NCI-H524 (cell line): ENCODE measurements at places on chromosomes 3 and 15.

GRCh38 chr15:77370580-77370979 is 49.3 kb downstream of the PEAK1 start:
- DNase-seq, result no peak

DNA sequence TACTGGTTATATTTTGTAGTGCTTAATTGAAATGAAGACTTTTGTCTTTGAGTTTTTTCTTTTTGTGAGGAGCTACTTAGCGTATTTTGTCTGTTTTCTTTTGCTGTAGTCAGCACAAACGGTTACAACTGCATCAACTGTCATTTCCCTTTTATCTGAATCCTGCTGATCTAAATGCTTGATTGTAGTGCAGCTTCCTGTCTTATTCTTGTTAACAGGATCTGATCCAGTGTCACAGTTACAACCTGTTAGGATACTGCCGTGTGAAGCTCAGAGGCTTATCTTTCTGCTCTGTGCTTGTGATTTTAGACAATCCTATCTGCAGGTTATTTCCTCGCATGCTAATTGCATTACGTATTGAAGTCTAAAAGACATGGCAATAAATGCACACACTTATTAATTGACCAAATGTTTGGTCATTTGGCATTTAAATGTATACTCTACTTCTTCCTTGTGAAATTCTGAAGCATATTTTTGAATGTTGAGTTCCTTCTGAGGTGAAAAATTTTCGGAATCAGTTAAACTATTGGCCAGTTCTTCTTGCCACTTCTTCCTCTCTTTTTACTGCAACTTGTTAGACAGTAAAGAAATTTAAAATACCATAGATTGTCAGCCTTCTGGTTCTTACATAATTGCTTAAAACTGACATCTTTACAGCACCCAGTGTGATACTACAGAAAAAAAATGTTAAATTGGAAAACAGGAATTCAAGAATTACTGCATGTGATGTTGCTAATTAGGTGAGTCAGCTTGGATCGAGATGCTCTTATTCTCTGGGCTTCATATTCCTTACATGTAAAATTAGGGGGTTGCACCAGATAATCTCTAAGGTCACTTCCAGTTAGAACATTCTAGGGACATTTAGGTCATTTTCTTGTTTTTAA is 168.2 kb downstream of the MBNL1 start:
- DNase-seq, result no peak

DNA sequence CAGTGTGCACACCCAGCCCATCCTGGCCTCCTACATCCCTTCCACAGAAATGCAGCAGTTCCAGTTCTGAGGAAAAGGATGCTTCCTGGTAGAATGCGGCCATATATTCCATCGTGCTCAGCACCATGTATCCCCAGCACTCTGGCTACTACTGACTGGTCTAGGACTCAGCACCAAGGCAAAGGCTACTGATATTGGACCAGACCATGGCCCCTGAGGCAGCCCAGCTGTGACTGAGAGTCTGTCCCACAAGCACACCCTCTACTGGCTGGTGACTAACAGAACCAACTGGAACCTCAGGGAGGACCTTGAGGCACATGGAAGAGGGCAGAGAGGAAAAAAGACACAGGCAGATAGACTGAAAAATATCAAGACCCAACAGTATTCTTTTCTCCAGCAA is 30.0 kb downstream of the TARS3 start:
- DNase-seq, result no peak

DNA sequence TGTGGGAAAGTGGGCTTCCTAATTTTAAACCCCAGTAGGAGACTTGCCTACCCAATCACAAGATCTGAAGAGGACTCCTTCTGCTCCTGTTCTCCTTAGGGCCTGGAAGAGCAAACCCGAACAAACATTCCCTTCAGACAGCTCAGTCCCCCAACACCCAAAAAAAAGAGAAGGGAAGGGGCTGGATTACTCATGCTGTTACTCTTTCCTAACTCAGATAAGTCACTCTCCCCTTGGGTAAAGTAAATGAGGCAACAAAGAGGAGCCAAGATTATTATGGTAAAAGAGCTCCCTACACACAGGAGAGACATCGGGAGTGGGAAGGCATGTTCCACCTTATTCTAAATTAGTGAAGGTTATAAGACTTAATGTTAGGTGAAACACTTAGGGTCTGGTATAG is 18.1 kb upstream of the LEKR1 start:
- no peak for DNase-seq

DNA sequence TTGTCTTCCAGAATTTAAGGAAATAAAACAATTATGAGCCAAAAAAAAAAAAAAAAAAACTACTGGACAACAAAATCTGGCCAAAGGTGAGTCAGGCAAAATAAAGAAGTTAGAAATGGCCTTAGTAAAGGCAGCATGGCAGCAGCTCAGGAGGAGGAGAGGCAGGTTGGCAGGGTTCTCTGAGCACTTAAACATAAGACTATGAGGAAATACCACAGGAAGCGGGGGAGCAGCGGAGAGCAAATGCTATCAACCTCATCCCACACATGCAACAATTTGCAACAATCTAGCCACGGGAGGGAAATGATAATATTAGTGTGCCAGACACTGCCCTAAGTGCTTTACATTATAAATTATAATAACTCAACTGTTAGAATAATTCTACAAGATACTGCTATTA is 247.3 kb upstream of the NSMCE3 start:
- no peak for DNase-seq

GRCh38 chr15:50189633-50190032 is 7.6 kb downstream of the SLC27A2 start:
- no peak for DNase-seq

GRCh38 chr3:178129109-178129508 is 407.1 kb upstream of the KCNMB2 start:
- DNase-seq, result no peak

DNA sequence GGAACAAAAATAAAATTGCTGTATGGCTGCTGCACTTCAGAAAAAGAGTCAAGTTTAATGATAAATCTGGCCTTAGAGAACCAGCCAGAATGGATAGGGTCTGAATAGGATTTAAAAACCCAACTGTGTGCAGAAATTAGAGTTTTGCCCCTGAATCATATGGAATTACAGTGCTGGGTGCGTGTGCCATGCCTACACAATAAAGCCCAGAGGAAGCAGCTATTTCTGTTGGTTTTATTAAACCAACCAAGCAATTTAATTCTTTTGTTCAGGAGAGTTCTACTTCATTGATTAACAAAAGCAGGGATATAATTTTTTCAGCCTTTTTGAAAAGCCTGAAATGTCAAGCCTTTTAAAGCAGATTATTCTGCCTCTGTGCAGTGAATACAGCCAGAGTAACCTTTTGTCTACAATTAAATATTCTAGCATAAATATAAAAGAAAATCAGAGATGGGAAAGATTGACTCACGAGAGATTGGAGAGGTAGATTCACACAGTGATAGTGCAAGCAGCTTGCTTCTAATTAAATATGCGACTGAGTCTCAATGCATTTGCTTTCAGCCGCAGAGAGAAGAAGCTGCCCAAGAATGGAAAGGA is 66.7 kb upstream of the DNAJC19 start:
- DNase-seq, result no peak

DNA sequence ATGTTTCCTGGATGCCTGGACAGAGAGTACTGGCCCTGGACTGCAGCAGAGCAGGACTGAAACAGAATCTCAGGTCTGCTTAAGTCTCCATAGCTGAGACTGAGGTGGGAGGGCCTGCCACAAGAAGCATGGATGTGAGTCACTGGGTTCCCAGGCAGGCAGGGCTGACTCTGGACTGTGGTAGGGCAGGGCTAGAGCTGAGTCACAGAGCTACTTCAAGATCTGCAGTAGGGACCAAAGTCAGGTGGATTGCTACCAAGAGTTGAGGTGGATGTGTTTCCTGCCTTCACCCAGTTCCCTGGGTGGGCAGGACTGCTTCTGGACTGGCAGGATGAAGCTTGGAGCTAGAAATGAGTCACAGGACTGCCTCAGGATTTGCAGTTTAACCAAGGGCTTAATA is 282.9 kb downstream of the AGBL1 start:
- DNase-seq, result no peak

GRCh38 chr3:196194542-196194915 is 16.7 kb downstream of the ZDHHC19 start:
- no peak for DNase-seq

DNA sequence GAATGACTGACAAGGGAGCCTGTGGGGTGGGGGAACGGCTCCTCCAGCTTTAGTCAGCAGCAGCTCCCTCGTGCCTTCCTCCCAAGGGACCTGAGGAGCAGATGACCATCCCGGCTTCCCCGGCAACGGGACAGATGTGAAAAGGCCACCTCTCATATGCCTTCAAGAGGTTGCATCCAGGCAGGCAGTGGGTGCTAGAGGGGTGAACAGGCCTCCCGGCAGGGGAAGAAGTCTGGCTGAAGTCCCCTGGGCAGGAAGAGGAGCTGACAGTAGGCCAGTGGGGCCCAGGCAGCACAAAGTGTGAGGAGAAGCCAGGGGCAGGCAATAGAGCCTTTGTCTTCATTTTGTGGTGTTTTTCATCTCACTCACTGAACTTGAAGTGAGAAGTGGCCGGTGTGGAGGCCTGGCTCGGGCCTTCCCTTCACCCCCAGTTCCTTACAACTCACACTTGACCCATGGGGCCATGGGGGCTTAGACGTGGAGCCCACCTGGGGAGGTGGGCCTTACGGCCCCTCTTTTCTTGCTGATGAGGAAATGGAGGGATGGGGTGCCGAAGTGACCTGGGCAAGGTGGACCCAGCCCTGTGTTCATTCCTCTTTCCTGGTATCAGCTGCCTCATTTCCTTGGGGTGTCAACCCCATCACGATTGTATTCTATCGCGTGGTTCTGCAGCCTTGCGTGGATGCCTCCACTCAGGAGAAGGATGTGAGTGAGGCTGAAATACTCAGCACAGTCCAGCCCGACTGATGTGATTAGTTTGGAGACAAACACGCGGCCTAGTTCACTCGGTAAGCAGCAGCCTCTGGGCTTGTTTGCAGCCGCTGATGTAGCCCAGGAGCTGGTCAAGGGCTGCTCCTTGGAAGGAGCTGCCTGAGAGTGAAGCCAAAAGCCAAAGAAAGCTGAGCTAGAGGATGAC is 115.5 kb upstream of the ALDH1A3 start:
- DNase-seq, result peak; percentile 49

DNA sequence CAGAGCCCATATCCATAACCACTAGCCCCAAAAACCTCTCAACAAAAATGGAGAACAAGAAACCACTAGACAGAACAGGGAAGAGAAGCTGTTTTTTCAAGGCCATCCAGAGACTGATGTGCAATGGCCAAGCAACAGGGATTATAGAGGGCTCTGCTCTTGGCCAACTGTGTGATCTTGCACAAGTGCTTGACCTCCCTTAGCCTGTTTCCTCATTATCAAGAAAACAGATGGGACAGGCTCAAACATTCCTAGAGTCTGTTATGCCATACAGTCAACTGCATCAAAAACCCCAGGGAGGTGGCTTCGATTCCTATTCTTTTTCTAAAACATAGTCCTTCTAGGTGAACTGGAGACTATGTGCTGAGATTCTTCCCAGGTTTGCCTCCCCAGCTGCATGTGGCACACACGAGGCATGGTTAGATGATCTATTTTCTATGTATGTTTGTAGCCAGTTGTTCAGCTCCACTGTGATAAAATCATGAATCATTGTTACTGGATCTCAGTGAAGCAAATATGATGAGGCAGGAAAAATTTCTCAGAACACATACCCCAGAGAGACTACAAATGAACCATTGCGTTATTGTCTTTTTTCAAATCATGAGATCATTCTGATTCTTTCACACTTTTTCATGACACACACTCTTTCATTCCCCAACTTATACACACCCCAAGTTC is 132.9 kb upstream of the TGFBR2 start:
- DNase-seq, result no peak

- peak; percentile 87 for DNase-seq
Measured at GRCh38 chr15:28110481-28110881, 11.4 kb upstream of the OCA2 start.

DNA sequence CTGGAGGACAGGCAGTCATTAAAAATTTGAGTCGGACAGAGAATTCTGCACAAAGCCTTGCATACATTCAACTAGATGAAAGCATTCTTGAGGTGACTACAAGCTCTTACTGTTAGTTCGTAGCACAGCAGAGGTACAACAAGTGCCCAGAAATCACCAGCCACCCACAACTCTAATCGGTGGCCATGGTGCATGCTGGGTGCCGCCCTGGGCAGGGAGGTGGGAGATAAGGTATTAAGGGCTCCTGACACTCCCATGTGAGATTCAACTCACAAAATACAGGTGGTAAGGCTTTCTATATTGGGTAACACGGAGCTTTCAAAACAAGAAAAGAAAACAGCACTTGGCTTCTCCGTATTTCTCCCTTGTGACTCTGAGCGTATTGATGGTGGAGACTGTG is 66.0 kb downstream of the MEIS2 start:
- DNase-seq, result no peak
